ENCODE measurements at places on chromosomes 13 and 19.

- DNase-seq = no peak
Observed at GRCh38 chr13:30905932-30906383, at the start of gene MEDAG. MEDAG (plus strand) TSS chr13:30906271; CDS start chr13:30906516, 245 bp downstream.

GRCh38 chr13:48573213-48574007 lies 40.5 kb upstream of the RCBTB2 start:
- DNase-seq = no peak

DNA sequence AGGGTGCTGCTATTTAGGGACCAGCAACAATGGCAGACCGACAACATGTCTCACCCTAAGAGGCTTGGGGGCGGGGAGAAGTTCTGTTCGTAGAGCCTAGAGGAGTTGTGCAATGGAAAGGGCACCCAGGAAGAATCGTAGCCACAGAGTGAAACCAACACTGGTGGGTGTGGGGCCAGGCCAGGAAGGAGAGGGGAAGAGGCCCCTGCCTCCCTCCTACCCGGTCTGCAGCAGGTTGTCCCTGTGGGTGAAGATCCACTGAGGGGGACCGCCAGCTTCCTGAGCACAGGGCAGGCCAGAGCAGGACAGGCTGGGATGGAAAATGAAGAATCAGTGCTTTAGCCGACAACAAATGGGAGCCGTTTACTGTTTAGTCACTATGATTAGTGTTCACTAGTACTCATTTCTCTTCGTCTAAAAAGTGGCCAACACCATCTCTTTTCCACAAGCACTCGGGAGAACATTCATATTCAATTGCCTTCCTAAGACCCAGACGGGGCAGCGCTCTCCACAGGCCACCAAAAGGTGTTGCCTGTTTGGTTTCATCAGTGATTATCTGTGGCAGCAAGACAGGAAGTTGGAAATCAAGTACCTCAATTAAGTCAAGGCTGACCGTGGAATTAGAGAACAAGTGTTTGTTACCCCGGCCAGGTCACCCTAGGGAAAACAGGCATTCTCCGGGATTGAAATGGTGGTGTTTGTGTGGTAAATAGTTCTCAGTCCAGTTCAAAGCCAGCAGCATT lies 1.1 kb upstream of the ATP11A start:
- peak; percentile 55 for DNase-seq

- DNase-seq = peak; percentile 65
Observed at GRCh38 chr19:55484593-55485438, at the start of gene NAT14. NAT14 (plus strand) TSS chr19:55485188; CDS start chr19:55485709, 521 bp downstream.

DNA sequence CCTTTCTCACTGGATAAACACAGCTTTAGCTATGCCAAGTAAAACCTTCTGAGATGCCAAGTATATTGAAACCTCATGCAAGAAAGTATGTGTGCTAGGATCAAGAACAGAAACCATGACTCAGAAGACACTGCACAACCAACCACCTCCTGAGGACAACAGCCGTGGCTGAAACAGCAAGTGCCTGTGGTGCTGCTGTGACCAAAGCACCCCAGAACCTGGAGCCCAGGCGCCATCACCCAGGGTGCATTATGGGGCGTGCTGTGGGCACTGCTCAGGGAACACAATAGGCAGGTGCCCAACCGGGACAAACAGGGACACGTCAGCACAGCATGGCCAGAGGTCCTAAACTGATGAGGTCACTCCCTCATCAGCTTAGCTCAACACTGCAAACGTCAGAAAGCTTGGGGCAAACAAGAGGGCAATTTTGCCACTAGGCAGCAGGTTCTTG lies 101.3 kb upstream of the SLC15A1 start:
- peak; percentile 70 for DNase-seq

- peak; percentile 50 for DNase-seq
Observed at GRCh38 chr19:9205501-9206113, 13.8 kb downstream of the OR7D4 start.

- DNase-seq = no peak
Observed at GRCh38 chr13:19685437-19685836, 52.0 kb downstream of the MPHOSPH8 start.

DNA sequence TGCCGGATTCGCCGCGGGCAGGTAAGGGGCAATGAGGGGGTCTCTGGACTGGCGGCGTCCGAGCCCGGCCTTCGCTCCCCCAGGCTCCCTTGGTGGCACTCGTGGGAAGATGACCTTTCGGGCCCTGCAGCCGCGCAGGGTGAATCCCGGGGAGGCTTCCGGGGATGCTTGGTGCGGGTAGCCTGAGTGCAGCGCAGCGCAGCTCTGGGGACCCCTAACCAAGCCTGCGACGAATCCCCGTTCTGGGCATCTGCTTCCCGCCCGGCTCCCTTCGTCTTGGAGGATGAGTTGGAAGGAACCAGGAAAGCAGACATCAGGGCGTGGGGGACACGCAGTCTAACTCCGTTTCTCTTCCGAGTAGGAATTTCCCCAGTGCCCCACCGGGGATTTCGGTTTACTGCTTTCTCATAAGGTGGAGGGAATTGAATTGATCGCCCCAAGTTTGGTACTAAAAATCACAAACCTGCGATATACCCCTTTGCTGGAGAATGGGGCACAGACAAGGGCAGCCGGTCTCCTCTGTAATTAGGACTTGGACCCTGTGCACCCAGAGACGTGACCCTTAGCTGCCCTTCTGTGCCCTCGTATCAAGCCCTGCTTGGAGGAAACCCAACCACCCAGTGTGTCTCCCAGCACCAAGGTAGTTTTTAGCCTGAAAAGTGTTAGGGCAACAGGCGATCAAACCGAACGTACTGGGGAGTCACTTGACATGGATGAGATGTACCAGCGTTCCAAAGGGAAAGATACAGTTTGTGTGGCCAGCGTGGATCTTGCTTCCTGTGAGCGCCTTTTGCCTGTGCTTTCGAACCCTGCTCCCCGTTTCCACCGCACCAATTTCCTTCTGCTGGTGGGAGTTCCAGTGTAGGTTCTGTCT lies 1.0 kb downstream of the GPC5 start:
- DNase-seq = no peak

- no peak for DNase-seq
Observed at GRCh38 chr19:55606817-55607216, 1.4 kb downstream of the ZNF865 start.

DNA sequence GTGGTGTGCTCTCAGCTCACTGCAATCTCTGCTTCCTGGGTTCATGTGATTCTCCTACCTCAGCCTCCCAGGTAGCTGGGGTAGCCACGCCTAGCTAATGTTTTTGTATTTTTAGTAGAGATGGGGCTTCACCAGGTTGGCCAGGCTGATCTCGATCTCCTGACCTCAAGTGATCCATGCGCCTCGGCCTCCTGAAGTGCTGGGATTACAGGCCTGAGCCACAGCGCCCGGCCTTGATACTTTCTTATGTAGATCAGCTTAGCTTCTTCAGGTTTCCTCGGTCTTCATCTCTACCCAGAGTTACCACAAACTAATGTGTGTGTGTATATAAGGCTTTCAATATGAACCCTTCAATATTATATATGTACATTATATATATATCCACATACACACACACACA lies 9.9 kb upstream of the CCDC61 start:
- DNase-seq = no peak

DNA sequence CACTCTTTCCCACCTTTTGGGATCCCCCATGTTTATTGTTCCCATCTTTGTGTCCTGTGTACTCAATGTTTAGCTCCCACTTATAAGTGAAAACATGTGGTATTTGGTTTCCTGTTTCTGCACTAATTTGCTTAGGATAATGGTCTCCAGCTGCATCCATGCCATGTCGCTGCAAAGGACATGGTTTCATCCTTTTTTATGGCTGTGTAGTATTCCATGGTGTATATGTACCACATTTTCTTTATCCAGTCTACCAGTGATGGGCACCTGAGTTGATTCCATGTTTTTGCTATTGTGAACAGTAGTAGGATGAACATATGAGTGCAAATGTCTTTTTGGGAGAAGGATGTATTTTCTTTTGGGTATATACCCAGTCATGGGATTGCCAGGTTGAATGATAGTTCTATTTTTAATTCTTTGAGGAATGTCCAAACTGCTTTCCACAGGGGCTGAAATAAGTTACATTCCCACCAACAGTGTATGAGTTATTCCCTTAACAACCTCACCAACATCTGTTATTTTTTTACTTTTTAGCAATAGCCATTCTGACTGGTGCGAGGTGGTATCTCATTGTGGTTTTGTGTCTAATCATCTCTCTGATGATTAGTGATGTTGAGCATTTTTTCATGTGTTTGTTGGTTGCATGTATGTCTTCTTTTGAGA lies 55.7 kb upstream of the MEDAG start:
- no peak for DNase-seq
